Amygdala (tissue), 56 donors: ENCODE measurements at places on chromosomes 1 and 21.
A peak's percentile ranks its signal among the peaks of the same experiment; 100 is the strongest.

GRCh38 chr1:235586413-235586812 is 63.2 kb downstream of the GNG4 start:
- no peak for DNase-seq

DNA sequence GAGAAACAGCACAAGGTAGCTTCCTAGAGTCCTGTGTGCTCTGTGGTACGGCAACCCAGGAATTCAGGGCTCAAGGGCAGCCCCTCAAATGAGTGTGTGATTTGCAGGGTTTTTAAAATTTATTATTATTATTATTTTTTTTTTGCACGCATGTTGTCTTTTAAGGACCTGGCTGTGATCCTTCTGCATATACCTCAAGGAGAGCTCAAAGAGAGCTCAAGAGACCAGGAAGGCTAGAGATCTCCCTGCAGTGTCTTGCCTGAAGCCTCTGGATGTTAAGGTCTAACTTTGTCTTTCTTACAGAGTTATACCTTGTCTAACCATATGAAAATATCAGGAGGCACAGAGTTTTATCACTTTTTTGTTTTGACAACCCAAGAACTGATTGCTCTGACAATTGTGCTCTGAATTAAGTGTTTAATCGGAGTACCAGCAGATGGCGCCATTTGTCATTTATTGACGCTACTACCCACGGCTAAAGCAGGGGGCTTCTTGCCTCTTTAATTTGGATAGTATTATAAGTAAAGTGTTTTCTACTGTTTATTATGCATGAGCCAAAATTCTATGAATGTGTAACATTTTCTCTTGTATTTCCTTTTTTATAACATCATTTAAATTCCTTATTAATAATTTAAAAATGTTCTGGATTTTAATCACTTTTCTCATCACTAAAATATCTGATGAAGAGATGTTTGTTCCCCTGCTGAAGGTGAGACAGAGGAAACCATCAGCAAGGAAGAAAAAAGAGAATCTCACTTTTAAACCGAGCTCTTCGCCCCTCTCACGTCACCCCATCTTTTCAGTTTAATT is 35.8 kb upstream of the LMO4 start:
- DNase-seq, result peak; percentile 9

GRCh38 chr1:230189341-230189740 is 122.3 kb downstream of the GALNT2 start:
- DNase-seq, result no peak

- no peak for DNase-seq
Observed at GRCh38 chr1:160032165-160032820, 503 bp upstream of the PIGM start.

GRCh38 chr1:150160964-150161621 is 11.4 kb downstream of the PLEKHO1 start:
- DNase-seq, result no peak

DNA sequence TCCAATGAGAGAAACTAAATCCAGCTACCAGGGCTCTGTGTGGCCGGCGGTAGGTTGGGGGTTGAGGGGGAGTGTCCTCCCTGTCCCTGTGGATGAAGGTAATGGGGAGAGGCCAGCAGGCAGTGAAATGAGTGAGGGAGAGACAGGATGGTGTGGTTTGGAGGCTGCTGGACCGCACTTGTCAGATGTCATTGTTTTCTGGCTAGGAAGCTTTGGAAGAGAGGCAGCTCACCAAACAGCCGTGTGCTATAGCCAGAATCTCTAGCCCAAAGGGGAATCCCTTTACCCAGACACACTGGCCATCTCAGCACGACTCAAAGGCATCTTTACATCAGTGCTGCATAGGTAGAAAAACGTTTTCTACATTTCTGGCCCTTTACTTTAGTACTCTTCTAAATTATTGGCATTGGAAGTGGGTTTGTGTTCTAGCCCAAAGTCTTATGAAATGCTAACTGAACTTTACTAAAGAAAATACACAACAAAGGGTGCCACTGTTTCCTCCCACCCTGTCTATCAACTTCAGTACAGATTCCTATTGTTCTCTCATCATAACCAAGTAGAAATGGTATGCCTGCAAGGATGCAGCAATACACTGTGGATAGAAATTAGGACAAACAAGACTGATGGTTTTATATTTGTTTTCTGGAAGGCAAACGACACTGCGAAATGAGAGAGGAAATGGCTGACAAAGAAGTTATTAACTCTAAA is 95.9 kb upstream of the COA6 start:
- no peak for DNase-seq

DNA sequence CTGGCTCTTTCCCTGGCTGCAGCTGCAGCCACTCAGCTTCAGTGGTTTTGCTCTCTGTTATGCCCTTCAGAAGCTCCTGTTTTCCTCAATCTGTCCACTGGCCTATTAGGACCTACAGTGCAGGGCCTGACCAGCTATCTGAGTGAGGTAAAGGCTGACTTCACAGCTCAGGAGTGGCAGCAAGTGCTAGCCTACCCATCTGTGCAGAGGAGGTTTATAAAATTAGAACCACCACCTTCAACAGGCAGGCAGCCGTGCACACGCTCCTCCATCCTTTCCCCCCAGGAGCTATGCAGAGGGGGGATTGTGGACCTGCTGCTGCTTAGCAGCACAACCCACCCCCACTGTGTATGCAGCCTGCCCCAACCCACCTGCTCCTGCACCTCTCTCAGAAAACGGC is 8.3 kb downstream of the ADAR start:
- DNase-seq, result no peak

DNA sequence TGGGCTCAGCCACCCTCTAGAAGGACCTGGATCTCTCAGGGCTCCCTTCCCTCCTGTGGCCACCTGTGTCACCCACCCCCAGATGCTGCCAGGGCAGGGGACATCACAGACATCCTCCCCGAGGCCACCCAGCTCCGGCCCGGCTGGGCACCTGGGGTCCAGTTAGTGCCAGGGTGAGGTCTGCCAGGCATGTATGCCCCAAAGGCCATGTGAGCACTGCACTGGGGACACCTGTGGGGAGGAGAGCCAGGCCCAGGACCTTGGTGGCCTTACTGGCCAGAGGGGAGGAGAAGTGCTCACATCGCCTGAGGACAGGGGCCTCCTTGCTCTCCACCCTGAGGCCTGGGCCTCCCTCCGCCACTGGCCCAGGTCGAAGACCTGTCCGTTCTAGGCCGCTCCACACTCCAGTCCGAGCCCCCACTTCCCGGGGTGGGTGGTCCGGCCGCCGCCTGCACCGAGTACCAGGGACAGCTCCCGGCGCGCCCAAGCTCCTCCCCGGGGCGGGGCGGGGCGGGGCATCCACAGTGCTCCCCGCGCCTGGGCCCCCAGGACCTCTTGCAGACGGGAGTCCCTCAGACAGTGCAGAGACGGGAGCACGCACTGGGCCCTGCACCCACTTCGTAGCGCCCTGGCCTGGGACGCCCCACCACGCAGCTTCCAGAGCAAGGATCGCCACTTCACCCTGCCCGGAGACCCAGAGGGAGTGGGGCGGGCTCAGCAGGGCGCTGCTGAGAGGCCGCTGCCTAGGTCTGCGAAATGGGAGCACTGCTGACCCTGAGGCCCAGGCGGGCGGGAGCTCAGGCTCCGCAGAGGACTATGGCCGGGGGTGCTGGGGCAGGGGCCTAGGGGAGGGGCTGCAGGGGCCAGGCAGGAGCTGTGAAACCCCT is 34.3 kb upstream of the CCDC27 start:
- DNase-seq, result no peak

DNA sequence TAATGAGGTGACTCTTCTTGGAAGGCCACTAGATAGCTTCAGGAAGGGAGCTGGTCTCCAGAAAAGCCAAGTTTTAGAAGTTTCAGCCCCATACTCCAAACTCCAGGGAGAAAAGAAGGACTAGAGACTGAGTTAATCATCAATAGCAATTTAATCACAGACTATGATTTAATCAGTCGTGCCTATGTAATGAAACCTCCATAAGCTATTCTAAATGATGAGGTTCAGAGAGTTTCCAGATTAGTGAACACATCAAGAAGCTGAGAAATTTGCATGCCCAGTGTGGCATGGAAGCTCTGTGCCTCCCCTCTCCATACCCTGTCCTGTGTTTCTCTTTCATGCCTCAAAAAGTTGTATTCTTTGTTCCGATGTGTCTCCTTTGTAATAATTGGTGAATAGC is 49.2 kb upstream of the CCDC190 start:
- no peak for DNase-seq

DNA sequence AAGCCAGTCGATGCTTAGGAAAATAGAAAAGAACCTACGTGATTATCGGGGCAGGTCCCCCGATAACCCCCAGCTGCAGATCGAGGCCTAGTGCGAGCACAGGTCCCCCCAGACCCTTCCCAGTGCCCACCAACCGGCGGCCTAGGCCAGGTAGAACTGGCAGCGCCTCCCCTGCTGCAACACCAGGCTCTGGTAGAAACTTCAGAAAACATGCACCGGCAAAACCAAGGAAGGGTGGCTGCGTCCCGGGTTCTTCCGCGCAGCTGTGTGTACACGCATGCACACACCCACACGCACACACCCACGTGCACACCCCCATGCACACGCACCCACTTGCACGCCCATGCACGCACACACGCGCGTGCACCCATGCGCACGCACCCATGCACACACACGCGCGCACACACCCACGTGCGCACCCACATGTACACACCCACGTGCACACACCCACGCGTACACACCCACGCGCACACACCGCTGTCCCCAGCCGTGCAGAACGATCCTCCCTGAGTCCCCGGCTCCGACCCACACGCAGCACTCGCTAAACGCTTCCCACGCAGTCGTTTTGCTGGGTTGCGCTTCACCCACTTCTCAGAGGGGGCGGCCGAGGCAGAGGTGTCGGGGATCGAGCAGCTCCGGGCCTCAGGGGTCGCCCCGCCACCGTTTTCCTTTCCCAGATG is 5.2 kb downstream of the TSPEAR start:
- no peak for DNase-seq

DNA sequence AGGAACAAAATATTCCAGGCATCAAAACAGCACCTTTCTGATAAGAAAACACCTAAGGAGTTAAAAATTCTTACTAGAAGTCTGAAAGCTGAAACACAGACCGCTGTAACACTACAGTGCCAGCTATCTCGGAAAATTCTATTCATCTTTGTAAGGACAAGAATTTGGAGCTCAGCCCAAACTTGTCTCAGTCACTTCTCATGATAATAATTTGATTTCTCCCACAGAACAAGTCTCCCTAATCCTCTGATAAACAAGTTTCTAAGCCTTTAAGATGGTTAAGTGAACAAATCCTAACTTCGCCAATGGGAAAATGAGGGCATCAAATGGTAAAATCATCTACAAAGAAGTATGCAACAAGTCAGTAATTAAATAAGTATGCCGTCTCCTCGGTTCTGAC is 59.9 kb downstream of the SIPA1L2 start:
- no peak for DNase-seq

GRCh38 chr21:44855572-44855971 is 17.9 kb downstream of the PTTG1IP start:
- no peak for DNase-seq

DNA sequence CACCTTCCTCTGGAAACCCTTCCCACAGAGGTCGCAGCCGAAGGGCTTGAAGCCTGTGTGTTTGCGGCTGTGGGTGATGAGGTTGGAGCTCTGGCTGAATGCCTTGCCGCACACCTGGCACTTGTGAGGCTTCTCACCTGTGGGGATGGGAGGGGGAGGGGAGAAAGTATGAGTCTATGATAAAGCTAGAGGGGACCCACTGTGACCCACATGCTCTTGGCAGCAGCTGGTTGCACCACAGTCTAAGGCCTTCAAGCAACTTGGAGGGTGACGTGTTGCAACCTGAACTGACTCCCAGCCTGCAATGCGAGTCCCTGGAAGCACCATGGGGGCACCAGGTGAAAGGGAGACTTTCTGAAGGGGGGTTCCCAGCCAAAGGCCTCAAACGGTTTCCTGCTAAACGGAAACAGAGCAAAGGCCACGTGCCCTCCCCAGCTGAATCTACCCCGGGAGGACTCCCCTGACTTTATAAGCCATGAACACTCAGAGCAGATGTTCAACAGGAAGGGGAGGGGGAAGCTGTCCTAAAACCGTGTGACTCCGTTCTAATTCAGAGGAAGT is 10.6 kb downstream of the GFI1 start:
- no peak for DNase-seq

DNA sequence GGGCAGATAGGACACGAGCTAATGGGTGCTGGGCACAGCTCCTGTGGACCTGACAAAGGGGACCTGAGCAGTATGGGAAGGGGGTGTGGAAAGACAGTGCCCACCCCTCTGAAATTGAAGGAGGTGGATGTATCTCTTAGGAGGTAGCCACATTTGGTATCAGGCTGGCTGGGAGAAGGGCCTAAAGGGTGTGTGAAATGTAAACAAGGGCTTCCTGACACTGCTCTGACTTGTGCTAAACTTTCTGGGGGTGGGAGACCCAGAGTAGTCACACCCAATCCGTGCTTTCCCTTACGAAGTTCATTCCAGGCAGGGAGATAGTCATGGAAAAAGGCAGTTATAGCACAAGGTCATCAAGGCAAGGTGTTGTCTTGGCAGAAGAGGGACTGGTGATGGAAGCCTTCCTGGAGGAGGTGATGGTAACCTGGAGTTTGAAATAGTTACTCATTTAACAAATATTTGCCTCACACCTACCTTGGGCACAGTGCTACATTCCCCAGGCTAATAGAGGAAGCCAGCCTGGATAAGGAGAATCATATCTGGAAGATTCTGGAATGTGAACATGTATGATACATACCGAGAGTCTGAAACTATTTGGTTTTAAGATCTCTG is 5.3 kb upstream of the CCDC24 start:
- no peak for DNase-seq

- DNase-seq, result no peak
Observed at GRCh38 chr1:193448682-193449461, 262.5 kb upstream of the B3GALT2 start.

DNA sequence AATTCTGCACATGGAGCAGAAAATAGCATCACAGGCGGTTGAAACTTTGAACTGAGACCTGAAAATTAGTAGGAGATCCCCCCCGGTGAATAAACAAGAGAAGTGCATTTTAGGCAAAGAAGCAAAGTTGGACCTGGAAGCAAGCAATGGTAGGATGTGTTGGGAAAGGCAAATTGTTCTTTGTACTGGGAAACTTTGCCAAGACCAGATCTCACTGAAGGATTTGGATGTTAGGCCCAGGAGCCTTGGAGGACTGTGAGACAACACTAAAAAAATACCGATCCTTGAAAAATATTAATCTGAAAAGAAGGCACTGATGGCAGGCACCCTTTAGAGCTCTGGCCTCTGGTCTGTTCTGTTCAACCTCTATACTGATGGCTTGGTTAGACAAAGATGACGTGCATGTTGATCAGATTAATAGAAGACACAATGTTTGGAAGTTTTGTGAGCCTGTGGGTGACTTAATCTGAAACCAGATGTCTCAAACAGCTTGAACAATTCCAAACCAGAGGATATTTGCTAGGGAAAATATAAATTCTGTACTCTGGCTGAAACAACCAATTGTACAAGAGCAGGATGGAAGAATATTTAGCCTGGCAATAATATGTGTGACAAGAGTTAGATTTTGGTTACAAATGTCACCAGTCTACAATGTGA is 108.4 kb downstream of the ROR1 start:
- no peak for DNase-seq

DNA sequence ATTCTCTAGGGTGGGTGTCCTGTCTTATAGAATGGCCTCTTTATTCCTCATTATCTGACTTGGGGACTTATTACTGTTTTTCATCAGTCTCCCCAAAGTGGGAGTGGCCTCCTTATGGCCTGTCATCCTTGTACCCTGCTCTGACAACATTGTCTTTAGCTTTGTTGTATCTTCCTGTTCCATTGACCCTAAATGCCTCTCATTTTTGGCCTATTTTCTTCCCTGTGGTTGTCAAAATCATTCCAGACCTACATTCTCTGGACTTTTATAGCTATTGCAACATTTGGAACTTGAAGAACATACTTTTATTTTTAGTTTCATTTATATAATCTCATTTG is 9.7 kb downstream of the SFT2D2 start:
- no peak for DNase-seq

GRCh38 chr1:91827087-91827458 is 58.9 kb downstream of the TGFBR3 start:
- DNase-seq, result no peak
